ENCODE measurements at places on chromosomes 4 and X.
A peak's percentile ranks its signal among the peaks of the same experiment; 100 is the strongest.

DNA sequence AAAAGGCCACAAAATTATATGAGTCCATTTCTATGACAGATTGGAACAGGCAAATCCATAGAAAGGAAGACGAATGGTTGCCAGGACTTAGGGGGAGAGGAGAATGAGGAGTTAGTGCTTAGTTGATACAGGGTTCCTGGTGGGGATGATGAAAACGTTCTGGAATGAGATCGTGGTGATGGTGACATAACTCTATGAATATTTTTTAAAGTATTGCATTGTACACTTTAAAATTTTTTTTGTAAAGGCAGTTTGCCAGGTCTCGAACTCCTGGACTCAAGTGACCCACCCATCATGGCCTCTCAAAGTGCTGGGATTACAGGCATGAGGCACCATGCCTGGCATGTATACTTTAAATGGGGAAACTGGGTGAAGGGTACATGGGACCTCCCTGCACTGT, 9.9 kb upstream of the CCNQ start:
- no peak for DNase-seq

GRCh38 chrX:153869473-153870287, 16.3 kb downstream of the L1CAM start:
- DNase-seq: no peak

DNA sequence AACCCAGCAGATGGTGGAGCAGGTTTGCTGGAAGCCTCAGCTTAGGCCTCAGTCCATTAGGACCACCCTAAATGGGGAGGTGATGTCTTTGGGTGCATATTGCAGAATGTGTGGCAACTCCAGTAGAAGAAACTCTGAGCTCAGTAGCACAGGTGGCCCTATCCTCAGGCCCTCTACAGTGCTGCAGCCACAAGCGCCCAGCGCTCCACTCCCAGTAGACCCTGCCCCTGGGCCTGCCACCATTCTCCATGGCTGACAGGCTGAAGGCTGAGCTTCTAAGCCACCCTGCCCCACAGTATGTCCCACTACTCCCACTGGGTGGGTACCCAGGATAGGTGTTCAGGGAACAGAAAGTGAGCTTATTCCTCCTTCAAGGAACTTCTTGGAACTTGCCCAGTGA, 162.8 kb upstream of the MAMLD1 start:
- DNase-seq: no peak

- no peak for DNase-seq
These were observed 9.0 kb downstream of the TAB3 start for GRCh38 chrX:30880058-30880457.

GRCh38 chr4:14897217-14897616, 105.1 kb upstream of the CPEB2 start:
- no peak for DNase-seq

- no peak for DNase-seq
These were observed 708 bp upstream of the PCGF3 start for GRCh38 chr4:704971-705277.

- DNase-seq: no peak
These were observed 121.1 kb downstream of the SPATA18 start for GRCh38 chr4:52172166-52172565.

DNA sequence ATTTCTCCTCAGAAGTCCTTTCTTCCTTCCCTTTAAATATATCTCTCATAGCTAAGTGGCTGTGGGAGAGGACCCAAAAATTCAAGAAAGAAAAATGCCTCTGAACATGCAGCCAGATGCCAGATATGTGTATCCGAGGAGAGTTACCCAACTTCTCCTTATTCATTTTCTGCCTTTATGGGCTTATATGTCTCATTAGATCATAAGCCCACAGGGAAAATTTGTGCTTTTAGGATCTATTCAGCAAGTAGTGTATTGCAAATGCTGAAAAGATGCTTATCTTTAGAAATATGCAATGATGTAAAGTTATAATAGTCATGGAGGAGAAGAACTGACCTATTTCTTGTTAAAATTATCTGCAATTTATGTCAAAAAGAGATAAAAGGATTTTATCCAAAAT, 371.8 kb upstream of the NOCT start:
- no peak for DNase-seq

DNA sequence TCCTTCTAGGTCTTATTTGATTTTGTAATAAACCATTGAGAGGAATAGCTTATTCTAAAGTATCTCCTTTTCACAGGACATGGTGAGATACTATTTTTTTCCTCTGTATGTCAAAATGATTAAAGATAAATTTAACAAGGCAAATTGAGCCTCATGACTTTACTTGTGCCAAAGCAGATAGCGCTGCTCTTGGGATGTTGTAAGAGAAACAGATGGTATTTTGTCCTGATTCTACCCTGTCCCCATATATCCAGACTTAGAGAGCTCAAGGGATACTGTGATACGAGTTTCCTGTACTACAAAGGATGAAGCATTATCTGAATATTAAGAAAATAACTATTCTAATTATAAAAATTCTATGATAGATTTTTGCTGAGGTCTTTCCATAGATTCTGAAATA, 34.0 kb downstream of the EMCN start:
- no peak for DNase-seq

DNA sequence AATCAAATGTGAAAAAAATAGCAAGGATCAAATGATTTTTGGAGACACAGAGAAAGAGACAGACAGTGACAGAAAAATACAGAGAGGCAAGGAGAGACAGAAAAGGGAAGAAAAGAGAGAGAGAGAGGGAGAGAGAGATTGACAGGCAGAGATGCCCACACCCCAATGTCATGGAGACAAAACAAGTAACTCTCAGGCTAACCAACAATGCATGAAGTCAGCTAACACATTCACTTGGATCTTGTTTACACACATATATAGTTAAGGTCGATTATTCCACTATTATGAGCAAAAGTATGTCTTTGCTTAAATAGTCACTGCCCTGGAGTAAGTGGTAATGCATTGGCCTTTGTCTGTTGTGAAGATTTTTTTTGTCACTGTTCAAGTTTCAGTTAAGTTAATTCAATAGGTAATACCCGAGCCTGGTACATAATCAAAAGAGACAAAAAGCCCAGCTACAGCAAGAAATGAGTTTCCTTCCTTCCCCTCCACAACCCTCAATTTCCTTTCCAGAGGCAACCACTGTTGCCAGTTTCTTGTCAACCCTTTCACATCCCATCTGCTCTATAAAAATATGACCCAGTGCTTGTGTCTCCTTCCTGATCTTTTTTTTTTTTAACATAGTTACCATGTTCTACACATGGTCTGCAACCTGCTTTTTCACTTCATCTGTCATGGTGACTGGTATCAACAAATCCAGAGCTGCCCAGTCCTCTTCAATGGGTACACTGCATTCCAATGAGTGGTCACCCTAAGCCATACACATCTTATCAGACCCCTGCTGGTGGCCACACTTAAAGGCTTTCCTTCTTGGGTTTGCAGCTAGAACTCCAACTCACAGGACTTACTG, 52.1 kb downstream of the PROM1 start:
- DNase-seq: no peak

DNA sequence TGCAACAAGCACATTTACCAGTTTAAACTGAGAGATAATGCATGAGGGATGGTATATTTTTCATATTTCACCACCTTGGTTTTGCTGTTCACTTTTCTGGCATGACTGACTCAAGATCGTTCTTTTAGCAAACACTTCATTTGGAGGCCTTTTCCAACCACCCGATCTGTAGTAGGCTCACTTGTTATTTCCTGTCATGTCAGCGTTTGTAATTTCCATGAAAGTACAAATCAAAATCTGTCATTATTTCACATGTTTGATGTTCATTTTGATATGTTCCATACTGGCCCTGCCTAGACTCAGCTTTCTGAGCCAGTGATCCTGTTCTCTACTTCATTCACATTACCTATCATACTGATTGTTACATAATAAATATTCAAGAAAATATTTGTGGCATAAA, 1888.3 kb upstream of the PCDH7 start:
- DNase-seq: no peak

DNA sequence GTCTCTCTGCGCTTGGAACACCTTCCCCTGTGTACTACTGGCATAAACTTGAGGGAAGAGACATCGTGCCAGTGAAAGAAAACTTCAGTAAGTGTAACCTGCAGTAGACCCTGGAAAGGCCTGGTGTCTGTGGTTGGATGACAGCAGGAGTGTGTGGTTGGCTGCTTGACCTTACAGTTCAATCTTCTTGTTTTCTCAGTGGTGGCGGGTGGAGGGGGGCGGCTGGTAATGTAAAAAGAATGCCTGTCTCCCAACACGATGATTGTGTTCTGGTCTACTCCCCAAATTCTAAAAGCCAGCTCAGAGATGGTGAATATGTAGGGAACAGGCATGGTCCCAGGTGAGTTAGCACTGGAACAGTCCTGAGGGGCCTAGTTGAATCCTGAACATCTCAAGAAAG, 18.6 kb downstream of the PSMD10 start:
- DNase-seq: no peak

GRCh38 chr4:47222276-47222675, 190.9 kb downstream of the GABRB1 start:
- DNase-seq: no peak

DNA sequence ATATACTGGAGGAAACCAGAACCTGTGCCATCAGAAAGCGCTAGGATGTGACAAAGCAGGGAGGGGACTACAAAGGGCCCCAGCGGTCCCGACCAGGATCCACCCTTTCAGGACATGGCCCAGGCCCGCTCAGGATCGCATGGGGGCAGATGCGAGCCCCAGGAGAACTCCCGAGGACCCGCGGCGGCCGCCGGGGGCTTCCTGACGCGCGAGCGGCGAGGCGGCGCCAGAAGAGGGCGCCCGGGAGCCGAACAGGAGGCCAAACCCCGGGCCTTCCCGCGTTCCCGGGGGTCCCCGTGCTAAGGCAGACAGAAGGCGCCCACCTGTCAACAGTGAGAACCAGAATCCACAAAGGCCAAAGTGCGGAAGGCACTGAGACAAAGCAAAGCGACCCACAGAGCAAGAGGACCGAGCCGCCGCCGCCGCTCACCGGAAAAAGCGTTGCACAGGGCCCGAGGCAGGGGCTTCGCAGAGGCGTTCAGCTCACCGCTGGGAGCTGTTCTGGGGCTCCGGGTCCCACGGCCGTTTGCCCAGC, 7.3 kb upstream of the OPN1LW start:
- DNase-seq: peak; percentile 33

DNA sequence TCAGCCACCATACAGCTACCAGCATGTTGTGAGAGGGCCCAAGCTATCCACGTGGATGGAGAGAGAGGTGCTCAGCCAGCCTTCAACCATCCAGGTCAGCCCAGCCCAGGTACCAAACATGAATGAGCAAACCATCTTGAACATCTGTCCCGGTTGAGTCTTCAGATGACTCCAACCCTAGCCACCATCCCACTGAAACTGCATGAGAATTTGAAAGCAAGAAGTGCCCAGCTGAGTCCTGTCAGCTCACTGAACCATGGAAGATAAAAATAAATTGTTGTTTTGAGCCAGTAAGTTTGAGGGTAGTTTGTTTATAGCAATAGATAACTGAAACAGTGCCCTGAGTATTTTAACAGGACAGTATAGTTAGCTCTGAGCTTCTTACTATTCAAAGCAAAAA, 7.3 kb upstream of the SEL1L3 start:
- DNase-seq: no peak

- no peak for DNase-seq
These were observed 62.9 kb downstream of the SYTL5 start for GRCh38 chrX:38069273-38069672.

GRCh38 chr4:119314356-119314755, 7.6 kb downstream of the FABP2 start:
- no peak for DNase-seq

DNA sequence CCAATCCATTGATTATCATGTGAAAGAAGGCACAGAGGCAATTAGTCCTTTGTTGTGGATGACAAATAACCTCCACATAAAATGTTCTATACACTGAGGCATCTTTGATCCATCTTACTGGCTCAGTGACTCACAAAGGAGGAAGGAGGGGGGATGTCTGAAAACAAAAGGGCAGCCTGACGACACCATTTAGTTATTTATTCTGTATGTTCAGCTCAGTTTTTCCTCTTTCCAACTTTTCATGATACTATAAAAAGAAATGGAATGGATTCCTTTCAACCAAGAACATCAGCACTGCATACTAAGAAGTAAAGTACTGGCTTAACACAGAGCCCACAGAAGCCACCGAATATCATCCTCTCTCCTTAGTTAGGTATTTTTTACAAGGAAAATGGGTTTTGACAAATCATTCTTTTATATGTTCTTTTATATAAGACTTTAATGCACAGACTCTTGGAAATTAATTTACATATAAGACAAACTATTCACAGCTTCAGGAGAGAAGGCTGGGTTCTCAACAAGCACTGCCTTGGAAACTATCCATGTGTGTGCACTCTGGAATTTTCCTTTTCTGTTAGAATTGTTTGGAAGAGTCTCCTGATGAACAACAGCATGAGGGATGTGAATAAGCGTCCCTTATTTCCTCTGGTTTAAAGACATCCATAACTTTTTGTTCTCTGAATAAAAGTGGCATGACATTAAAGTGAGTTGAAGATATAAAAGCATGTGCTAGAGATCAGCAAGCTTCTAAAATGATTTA, 135.6 kb downstream of the TSPAN5 start:
- no peak for DNase-seq

GRCh38 chr4:76809594-76810305, 88.2 kb downstream of the SOWAHB start:
- DNase-seq: no peak

GRCh38 chrX:106035064-106035463, 3.5 kb downstream of the SERPINA7 start:
- no peak for DNase-seq

- no peak for DNase-seq
These were observed 74.8 kb upstream of the SMARCA5 start for GRCh38 chr4:143438710-143439109.

DNA sequence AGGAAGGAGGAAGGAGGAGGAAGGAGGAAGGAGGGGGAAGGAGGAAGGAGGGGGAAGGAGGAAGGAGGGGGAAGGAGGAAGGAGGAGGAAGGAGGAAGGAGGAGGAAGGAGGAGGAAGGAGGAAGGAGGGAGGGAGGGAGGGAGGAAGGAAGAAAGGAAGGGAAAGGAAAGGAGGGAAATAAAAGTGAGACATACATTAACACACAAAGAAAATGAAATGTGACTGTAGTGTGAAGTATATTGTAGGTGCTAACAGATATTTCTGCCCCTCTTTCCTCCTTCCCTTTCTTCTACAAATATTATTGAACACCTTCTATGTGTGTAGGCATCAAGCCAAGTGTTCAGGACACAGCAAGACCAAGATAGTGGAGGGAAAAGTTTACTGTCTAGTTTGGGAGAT, 26.4 kb upstream of the PROM1 start:
- no peak for DNase-seq

GRCh38 chr4:54586320-54586955, 71.3 kb upstream of the KIT start:
- no peak for DNase-seq

DNA sequence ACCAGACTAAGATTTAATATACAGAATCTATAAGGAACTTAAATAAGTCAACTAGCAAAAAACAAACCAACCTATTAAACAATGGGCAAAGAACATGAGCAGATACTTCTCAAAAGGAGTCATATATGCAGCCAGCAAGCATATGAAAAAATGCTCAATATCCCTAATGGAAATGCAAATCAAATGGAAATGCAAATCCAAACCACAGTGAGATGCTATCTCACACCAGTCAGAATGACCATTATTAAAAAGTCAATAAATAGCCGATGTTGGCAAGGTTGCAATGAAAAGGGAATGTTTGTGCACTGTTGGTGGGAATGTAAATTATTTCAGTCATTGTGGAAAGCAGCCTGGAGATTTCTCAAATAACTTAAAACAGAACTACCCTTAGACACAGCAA, 97.0 kb upstream of the SLC6A14 start:
- DNase-seq: no peak
